Urinary bladder (tissue), 4 donors: ENCODE measurements at places on chromosomes 6 and 20. TPM values are rescaled to one million over a fixed set of nuclear protein-coding genes. Genes with fewer than 3 reads are reported as not detected.

TCF15 gene
- polyA plus RNA-seq = 0.65 TPM

BTN1A1 gene
- not detected for polyA plus RNA-seq

GRCh38 chr6:15901141-15902115 lies 227.5 kb upstream of the MYLIP start:
- no peak for DNase-seq

- DNase-seq = no peak
Observed at GRCh38 chr6:32883789-32884188, 29.8 kb downstream of the PSMB9 start.

GRCh38 chr6:15329197-15329671 lies 83.4 kb downstream of the JARID2 start:
- DNase-seq = no peak

DNA sequence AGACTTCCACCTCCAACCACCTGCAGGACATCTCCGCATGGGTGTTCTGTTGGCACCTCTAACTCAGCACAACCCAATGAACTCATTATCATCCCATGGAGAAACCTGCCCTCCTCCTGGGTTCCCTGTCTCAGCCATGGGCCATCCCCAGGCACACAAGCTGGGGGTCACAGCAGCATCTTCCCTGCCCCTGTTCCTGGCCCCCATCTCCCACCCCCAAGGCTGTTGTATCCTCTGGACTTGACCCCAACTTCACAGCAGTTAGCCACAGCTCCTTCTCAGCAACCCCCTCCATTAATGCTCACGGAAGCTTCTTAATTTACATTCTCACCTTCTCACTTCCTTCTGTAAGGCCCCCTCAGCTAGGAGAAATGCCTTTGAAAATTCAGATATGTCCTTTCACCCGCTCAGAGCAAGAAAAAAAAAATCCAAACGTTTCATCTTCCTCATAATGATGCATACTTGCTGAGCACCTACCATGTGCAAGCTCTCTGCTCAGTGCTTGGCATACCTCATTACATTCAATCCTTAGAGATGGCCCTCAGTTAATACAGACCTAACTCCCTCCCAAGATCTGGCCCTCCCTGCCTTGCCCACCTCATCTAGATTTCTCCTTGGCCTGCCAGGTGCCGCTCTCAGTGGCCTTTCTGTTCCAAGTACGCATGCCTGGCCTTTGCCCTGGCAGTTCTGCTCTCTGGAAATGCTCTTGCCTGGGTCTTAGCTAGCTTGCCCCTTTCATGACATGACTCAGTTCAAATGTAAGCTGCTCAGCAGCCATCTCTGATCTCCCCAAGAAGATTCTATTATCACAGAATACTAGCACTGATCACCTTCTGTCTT lies 2.5 kb upstream of the NELFCD start:
- DNase-seq = no peak

DNA sequence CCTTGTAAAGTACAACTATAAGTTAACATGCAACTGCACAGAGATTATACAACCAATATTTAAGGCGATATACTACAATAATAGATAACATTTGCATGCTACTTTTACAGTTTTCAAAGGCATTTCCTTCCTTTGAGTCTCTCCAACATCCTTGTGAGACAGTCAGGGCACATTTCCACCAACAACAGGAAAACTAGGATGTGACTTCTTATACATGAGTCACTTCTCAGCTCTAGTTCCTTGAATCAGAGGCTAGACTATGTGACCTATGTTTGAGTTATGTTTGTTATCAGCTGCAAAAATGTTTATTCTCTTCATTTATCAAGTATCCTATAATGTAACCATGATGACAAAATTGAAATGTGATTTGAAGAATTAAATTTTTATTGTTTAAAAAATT lies 51.7 kb upstream of the TFAP2D start:
- no peak for DNase-seq
